Esophagus squamous epithelium (tissue), 5 donors: ENCODE measurements at places on chromosomes 6 and 20.

DNA sequence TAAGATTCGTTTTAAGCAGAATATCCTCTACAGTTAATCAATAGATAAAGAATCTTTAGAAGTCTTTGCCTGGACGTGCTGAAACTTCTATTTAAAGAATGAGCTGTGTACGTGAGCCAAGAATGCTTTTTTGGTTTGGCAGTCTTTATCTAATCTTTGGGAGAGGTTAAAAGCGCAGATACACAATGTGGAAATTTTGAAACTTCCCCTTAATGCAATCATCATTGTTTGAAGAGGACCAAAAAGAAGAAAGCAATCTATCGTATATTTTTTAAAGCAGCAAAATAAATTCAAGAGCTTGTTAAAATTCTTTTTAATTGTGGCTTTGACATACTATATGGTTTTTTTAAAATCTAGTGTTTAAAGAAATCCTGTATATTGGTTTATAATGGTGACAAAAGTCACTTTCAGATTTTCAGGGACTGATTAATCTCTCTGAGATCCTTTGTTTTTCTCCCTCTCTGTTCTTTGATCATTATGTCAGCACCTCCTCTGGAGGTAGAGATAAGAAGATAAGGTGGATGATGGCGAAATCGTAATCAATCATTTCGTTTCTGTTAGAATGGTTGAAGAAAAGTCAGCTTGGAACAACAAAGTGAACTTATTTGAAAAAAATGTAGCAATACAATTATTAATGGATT is 92.1 kb upstream of the FAM184A start:
- no peak for DNase-seq

- DNase-seq: no peak
Observed at GRCh38 chr6:163123098-163123497, 291.4 kb upstream of the QKI start.

GRCh38 chr6:160534050-160534696 is 129.9 kb downstream of the LPA start:
- no peak for DNase-seq

DNA sequence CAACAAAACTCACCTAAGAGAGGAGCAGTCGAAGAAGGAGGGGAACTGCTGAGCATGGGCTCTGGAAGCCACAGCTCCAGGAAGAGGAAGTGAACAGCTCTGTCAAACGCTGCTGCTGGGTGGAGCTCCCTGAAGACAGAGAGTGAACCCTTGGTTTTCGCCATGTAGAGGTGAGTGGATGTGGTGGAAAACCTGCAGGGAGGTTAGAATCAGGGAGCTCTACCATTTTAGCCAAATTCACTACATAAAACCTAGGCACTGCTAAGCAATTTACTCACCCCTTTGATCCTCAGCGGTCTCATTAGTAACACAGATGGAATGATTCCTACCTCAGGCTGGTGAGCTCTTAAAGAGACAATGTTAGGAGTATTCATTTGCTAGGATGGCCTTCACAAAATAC is 19.4 kb upstream of the TFAP2A start:
- DNase-seq: no peak

DNA sequence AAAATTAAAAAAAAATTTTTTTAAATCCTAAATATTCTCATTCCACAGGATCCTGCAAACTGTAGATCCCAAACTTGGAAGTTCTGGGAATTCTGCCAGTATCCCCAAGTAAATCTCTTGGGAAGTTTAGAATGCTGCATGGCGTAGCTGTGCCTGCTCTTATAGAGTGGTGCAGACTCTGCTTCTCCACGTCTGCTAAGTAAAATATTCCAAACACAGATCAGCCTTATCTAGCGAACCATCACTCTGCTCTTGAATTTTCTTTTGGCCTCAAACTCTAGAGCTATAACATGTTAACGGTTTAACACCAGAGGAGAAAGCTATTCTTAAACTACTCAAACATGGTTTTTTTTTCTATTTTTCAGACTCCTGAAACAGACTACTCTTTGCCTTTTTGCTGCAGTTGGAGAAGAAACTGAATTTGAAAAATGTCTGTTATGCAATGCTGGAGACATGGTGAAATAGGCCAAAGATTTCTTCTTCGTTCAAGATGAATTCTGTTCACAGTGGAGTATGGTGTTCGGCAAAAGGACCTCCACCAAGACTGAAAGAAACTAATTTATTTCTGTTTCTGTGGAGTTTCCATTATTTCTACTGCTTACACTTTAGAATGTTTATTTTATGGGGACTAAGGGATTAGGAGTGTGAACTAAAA is 138.5 kb upstream of the AKAP12 start:
- DNase-seq: no peak

DNA sequence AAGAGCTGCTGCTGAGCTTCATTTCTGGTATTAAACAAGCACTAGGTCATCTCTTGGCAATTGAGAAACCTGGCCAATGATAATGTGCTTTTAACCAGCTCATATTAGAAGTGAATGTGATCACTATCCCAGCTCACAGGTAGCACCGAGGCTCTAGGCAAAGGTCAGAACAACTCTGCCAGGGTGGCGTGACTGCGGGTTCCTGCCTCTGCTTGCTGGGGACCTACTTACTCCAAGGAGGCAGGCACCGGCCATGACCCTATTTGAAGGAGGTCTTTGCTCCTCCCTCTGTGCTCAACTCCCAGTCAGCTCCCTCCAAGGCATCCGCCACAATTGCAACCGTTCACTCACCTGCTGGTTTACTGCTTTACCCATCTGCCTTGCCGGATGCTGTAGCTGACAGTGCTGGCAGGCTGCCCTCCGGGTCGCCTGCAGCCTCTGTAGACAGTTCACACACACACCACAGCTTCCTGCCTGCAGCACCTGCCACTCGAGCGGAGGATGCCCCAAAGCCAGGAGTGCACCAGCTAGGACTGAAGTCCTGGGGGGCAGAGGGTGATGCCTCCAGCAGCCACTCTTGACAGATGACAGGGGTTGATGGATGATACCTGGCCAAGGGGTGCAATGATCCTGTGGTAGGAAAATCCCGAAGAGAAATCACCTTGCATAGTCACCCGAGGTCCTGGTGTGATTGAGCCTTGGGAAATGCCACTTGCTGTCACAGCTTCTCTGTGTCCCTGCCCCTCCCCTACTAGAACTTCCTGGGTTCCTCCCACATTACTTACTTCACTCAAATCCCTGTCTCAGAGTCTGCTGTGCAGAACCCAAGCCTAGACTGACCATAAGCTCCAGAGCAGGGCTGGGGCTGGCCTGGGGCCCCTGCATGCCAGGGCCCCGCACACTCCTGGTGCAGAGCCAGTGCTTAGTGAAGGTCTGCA is 8.8 kb upstream of the VSX1 start:
- no peak for DNase-seq
